ENCODE measurements at places on chromosomes 16 and 17.

DNA sequence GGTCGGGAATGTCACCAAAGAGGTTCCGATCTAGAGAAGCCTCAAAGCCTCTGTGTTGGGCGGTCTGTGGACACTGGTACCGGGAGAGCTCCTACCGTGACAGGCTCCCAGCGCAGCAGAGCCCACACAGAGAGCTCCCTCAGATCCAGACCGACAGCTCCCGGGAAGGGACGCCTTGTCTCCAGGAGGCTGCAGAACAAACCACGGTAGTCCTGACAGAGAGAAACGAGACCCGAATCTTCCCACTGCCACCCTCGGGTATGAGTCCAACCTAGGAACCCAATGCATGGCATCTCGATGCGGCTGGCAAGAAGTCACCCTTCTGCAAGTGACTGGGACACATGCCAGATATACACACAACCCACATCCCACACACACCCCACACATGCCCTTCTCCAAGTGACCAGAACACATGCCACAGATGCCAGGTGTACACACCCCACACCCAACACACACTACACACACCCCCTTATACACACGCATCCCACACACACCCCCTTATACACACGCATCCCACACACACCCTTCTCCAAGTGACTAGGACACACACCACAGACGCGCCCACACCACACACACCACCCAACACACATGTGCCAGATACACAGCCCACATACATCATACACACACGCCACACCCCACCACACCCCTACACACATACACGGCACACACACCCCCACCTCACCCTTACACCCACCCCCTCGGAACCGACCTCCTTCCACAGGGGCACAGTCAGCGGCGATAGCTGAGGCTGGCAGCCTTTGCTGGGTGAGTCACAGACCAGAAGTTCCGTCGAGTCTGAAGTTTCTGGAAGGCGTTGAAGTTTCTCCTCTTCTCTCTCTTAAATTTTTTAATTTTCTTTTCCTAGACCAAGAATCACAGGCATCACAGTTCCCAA is 15.9 kb upstream of the CYTH1 start:
- DNase-seq = no peak

- no peak for DNase-seq
These were observed 261.8 kb upstream of the MYOCD start for GRCh38 chr17:12403881-12404398.

DNA sequence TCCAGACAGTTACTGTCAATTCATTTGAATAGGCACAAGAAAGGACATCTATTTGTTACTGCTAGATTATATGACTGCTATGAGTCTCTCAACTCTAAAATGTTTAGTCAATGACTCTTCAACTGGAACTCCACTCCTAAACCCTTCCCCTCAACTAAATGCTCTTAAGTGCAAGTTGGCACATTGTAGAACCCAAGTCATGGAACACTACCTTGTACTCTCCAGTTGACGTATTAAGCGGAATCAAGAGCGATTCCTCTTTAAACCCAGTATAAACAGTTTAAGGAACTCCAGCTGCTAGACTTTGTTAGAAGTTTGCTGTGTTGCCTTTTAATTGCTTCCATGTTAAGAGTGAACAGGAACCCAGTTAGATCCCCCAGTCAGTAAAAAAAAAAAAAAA is 44.6 kb downstream of the STH start:
- DNase-seq = no peak

- no peak for DNase-seq
These were observed 33.7 kb upstream of the MFSD6L start for GRCh38 chr17:8832711-8833352.

- peak; percentile 56 for DNase-seq
These were observed 10.1 kb upstream of the CA4 start for GRCh38 chr17:60139438-60140285.

DNA sequence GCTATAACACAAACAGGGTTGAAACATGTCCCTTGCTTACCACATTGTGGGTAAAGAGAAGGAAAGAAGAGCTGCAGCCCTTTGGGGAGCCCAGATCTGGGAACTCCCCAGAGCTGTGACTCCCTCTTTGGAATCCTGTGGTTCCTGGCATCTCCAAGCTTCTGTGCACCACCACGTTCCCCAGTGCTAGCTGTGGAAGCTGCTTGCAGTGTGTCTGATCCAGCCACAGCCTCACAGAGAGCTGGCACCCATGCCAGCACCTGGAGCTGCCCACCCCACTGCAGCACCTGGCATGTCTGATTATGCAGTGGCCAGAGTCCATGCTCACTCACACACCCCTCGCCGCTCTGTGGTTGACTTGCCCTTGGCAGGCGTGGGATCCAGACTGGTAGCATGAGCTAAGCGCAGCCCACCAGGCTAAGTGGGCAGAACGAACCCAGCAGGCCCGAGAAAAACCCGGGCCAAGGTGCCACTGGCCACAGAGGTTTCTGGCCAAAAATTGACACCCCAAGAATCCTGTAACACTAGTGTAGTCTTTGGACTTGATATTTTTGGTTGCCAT is 252.6 kb upstream of the KCNJ16 start:
- DNase-seq = no peak

DNA sequence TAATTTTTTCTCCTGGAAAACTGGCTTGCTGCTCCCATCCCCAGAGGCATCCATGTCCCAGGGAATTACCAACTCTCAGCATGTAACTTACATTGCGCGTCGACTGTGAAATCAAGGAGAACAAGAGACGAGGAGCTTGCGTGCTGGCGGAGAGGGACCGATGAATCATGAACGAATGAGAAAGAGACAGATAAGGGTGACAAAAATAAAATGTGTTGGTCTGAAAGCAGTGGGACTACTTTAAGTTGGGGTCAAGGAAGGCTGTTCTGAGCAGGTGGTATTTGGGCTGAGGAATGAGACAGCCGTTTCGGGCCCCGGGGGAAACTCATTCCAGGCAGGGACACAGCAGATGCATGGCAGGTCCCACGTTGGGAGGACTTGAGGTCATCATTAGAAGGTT is 22.5 kb downstream of the ABAT start:
- no peak for DNase-seq

- DNase-seq = no peak
These were observed 177.1 kb upstream of the ELAC2 start for GRCh38 chr17:13194887-13195286.

- DNase-seq = peak; percentile 72
These were observed 52.8 kb downstream of the TOM1L2 start for GRCh38 chr17:17919169-17920107.

DNA sequence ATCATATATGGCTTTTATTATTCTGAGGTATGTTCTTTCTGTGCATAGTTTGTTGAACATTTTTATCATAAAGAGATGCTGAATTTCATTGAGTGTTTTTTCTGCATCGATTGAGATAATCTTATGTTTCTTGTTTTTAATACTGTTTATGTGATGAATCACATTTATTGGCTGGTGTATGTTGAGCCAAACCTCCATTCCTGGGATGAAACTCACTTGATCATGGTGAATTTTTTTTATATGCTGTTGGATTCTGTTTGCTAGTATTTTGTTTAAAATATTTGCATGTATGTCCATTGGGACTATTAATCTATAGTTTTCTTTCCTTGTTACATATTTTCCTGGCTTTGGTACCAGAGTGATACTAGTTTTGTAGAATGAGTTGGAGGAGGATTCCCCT is 500.2 kb downstream of the CDH11 start:
- no peak for DNase-seq

- no peak for DNase-seq
These were observed 2.5 kb upstream of the C16orf87 start for GRCh38 chr16:46833460-46833800.

DNA sequence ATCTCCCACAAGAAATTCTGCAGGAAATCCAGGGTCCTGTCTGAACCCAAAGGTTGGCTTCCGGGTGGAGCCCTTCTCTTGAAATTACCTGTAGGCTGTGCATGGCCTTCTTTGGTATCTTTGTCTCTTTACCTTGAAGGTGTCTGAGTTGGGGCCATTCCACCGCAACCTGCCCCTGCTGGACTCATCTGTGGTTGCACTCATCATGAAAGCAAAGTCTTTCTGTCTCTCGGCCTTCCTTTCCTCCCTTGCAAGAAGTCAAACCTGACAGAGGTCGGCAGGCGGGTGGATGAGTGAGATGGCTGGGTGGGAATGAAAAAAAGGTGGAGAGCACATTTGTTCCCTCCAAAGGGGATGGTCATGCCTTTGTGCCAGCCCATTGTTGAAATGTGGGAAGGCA is 25.1 kb downstream of the SALL1 start:
- DNase-seq = no peak
